ENCODE measurements at places on chromosomes 4 and X.

- no peak for DNase-seq
Measured at GRCh38 chrX:150449313-150449712, 86.2 kb downstream of the MAMLD1 start.

GRCh38 chr4:6909113-6909969 lies at the start of gene TBC1D14:
Gene TBC1D14 (plus strand): TSS chr4:6909826. CDS start chr4:6923390, 13,564 bp downstream.
- DNase-seq, result peak; percentile 66

DNA sequence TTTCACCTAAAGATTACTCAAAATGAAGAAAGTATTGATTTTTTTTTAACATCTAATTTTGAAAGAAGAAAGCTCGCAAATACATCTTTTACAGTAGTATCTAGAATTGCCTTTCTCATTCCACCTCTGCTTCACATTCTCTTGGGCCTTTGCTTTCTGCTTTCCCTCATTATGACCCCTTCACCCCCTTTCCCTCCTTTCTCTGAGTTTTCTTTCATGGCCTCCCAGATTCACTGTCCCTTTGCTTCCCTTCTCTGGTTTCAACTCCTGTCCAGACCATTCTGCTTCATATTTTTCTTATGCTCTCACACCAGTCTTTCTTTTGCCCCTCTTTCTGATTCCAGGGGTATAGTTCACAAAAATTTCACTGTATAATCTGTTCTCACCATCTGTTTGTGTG lies 29.0 kb downstream of the ADH5 start:
- DNase-seq, result no peak

DNA sequence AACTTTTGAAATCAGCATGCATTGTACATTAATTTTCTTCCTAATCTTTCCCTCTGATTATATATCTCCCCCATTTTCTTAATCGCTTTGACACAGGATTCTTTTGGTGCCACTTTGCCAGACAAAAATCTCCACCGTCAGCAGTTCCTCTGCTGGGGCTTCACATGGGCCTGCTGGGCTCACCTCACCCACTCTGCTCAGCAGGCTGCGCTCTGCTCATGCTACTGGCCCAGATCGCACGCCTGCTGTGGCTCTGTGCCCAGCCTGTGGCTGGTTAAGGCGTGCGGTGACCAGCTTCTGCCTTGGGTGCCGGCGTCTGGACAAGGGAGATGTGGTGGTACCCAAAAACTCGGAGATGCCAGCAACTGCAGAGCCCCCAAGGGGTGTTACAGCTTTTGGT lies 31.1 kb downstream of the UCHL1 start:
- no peak for DNase-seq

DNA sequence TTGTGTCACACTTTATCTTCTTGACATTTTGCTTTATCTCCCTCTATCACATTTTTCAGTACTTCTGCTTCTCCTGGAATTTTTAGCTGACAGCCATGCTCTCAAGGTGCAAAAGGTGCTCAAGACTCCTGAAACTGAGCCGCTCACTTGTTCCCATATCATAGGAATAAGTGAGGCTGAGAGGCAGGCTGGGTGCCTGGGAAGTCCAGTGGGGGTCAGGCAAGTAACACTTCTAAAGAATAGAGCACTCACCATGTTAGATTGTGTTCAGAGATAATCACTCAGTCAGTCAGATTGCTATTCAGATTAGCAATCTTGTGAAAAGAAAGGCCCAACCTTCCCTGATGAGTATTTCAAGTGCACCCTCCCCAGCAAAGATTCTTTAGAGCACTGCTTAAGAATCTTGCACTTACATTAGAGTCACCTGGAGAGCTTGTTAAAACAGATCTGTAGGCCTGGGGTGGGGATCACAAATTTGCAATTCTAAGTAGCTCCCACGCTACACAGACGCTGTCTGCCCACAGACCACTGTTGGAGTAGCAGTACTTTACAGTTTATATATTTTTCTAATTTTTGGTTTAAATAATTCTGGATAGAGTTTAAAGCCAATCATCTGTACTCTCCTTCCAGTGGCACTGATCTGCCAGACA lies 23.1 kb upstream of the LRAT start:
- DNase-seq, result no peak

DNA sequence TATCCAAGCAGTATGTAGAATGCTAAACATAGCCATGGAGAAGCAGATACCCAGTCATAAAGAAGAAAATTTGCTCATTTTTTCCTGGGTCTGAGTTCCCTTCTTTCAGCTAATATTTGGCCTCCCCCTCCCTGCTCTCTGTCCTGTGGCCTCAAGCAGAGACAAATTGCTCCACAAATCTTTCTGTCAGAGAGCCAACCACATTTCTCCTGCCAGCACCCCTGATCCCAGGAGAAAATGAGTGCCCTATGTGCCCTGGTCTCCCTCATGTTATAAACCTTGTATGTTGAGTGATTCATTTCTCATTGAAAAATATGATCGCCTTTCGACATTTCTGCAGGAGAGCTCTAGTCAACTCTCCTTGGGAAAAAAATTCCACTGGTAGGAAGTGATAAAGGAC lies 82.0 kb downstream of the TMEM156 start:
- DNase-seq, result no peak

DNA sequence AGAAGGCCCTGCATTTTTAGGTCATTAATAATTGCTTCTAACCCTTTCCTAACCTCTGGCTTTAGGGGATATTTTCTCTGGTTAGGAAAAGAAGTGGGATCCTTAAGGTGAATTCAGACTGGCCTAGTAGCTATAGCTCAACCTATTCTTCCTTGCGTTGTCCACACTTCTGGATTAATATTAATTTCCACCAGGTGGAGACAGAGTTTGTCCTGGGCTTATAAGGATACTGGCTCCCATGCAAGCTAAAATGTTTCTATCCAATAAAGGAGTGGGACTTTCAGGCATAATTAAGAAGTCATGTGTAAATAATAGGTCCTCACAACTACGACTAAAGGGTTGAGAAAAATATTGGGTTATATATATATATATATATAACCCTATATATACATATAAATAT lies 860.0 kb upstream of the POU3F4 start:
- no peak for DNase-seq

DNA sequence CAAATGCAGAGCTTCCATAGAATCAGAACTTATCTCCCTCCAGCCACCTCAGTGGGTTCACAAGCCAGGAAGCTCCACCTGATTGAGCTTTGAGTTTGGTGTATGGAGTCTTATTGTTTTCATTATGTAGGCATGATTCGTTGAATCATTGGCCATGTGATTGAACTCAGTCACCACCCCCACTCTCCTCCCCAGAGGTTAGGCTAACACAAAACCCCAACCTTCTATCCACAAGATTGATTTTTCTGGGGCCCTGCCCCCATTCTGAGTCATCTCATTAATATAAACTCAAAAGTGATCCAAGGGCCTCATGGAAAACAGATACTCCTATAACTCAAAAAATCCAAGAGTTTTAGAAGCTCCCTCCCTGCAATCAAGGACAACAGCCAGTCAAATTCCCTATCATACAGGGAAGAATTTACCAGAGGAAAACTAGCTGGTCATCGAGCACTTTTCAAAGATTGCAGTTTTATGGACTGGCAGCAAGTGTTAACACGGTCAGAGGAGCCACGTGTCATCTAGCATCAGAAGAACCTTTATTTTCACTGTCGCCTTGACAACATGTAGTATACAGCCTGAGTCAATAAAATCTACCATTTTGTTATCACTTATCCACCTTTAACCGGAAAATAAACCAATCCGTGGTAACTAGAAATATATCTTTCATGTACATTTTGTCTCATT lies 35.9 kb upstream of the GUCY1B1 start:
- no peak for DNase-seq

- no peak for DNase-seq
Measured at GRCh38 chrX:10525381-10526120, 94.8 kb downstream of the MID1 start.

- no peak for DNase-seq
Measured at GRCh38 chr4:48290146-48290772, 20.6 kb upstream of the TEC start.

- no peak for DNase-seq
Measured at GRCh38 chrX:34238896-34239295, 106.8 kb upstream of the FAM47A start.

GRCh38 chrX:2511326-2511725 lies 10.6 kb upstream of the DHRSX start:
- DNase-seq, result no peak

DNA sequence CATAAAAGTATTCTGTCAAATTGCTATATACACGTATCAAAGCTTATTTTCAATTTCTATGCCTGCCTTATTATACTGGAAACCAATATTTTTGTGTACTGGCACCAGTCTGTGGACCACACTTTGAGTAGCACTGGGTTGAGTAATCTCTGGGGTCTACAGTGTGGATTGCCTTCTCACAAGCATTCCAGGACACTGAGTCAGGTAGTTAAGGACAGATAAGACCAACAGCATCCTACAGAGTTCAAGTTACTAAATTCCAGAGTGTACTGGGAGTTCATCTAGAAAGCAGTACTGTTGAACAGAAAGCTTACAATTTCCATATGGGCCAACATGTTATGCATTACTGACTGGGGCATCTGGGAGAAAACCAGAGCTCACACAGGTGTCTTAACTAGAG lies 61.8 kb downstream of the VMA21 start:
- no peak for DNase-seq

DNA sequence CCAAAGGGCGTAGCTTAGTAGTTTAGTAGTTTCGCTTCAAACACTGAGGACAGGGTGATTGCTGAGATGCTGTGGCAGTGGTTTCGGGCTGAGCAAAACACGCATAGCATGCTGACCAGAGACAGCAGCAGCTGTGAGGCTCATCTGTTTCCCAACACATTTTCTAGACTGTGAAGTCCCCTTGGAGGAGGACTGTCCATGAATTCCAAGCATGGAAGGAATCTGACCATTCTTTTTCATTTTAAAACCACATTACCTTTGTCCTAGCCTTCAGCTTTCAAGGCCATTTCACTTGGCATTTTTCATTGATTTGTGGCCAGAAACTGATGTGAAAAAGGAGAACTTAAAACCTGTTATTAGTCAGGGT lies 240.9 kb downstream of the PALLD start:
- no peak for DNase-seq

- no peak for DNase-seq
Measured at GRCh38 chrX:5586726-5587125, 641.9 kb downstream of the NLGN4X start.

GRCh38 chr4:11469650-11470437 lies 41.1 kb upstream of the HS3ST1 start:
- no peak for DNase-seq

- DNase-seq, result no peak
Measured at GRCh38 chr4:4521136-4521535, 20.7 kb downstream of the STX18 start.

- no peak for DNase-seq
Measured at GRCh38 chr4:101933855-101934254, 143.3 kb downstream of the BANK1 start.

DNA sequence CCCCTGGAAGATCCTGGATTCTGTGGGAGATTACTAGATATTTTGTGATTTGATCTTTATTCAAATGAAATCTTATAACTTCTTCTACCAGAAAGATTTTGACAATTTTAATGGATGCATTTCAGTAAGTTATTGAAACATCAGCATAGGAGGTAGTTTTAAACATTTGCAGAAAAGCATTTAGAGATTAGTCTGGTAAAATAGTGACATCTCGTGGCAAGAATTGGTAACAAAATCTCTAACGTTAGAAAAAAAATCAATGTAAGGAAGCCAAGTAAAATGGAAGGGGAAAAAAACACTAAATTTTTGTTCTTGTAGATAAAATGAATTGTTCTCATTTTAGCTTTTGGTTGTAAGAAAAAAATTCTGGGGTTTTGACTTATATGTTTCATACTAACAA lies 73.3 kb downstream of the TASL start:
- no peak for DNase-seq

DNA sequence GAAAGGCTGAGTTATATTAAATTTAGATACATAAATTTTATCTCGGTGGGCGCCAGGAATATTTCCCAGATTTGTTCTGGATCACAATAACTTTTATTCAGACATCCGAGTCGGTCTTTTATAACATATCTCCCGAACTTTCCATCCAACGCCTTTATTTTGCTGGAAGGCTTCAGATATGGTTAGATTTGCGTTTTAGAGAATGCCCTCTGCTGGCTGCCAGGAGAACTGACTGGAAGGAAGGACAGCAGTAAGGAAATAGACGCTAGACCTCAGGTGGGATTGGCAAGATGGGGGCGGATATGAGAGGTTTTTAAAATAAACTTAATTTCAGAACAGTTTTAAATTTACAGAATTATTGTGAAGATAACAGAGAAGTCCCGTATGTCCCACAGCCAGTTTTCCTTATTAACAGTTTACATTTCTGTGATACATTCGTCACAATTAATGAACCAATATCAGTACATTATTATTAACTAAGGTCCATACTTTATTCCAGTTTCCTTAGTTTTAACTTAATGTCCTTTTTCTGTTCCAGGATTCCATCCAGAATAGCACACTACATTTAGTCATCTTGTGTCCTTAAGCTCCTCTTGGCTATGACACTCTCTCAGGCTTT lies 4.6 kb upstream of the KANTR start:
- no peak for DNase-seq

DNA sequence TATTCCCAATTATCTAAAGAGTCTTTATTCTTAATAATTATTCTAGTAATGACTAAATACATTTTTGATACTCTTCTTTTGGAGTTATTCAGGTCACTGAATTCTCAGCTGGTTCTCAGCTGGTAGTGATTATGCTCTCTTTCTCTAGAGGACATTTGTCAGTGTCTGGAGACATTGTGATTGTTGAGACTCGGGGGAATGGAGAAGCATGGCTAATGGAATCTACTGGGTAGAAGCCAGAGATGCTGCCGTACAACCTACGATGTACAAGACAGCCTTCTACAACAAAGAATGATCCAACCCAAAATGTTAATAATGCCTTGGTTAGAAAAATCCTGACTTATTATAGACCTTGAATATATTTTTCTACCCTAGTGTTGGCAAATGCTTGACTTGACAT lies 149.2 kb upstream of the ANKRD50 start:
- DNase-seq, result no peak

DNA sequence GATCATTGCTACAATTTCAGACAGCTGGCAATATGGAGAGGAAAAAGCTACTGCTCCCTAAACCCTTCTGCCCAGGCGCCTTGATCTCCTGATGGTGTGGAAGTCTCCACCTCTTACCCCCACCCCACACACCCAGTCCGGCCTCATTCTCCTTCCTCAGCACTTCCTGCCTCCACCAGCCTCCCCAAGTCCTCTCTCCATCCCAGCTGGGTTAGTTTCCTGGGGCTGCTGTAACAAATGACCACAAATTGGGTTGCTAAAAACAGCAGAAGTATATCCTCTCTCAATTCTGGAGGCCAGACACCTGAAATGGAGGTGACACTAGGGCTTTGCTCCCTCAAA lies 1.1 kb upstream of the CCNQ start:
- DNase-seq, result no peak

- DNase-seq, result no peak
Measured at GRCh38 chrX:108122748-108123147, 31.2 kb downstream of the ATG4A start.

GRCh38 chrX:154043003-154043763 lies 23.5 kb upstream of the IRAK1 start:
- DNase-seq, result no peak

DNA sequence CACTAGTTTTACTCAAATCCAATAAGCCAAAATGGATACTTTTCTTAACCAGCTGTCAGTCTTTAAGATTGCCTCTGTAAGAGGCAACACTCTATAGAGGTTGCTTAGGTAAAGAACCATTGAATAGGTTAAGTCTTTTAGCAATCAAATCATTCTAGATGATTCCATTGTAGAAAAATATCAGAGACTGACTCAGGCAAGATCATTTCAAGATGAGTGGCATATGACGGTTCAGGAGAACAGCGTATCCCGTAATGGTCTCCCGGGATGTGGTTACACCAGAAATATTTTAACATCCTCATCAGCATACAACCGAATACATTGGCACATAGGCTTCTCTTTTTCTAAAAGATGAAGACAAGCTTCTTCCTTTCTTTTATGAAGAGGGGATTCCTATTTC lies 641.7 kb upstream of the AGA start:
- DNase-seq, result no peak

- DNase-seq, result no peak
Measured at GRCh38 chr4:167234316-167234881, at the start of gene SPOCK3. Gene SPOCK3 (minus strand): TSS chr4:167234494.

Data from stimulated activated CD8-positive, alpha-beta memory T cell treated with anti-CD3 and anti-CD28 coated beads, Interleukin-7, amount 100 ng/mL, for 1 hour (primary cell).